ENCODE measurements at places on chromosomes 6 and 20. TPM values are rescaled to one million over a fixed set of nuclear protein-coding genes. Genes with fewer than 3 reads are reported as not detected.

- no peak for DNase-seq
- H3K36me3 ChIP-seq, result no peaks in the 10 kb centered on the region
- H3K4me1 ChIP-seq, result peaks cover 15% of the 10 kb centered on the region
- H3K27me3 ChIP-seq, result peaks cover 100% of the 10 kb centered on the region
- peak within 1 kb of the TSS; percentile 54 for H3K4me3 ChIP-seq
- H3K27ac ChIP-seq, result no peak within 1 kb of the TSS
Measured at GRCh38 chr20:46308258-46309157, at the start of gene CDH22. Gene CDH22 (minus strand): TSS chr20:46308498. CDS start chr20:46251294, 57,204 bp downstream.

DNA sequence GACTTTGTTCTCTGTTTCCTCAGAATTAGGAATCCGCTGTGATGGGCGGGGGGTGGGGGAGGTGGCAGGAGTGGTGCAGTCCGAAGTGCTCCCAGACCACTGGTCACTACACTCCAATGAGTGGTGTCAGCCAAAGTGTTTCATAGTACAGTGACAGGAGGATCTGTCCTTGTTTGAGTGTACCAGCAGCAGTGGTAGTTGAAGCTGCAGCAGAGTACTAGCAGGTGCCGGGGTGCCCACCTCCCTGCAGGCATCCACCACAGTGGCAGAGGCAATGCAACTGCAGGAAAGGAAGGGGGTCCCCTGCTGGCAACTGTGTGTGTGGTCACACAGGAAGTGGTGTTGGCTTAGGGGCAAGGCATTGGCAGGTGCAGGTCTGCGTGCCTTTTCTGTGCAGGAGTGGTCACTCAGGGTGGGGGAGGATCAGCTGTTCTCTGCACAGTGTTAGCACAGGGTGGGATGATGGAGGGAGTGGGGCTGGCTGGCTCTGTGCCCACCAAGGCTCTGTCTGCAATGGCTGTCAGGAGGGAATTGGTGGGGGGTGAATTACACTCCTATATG, 9.7 kb downstream of the HLA-DOB start:
- H3K27ac ChIP-seq, result no peak overlapping the region
- peaks cover 36% of the 10 kb centered on the region for H3K27me3 ChIP-seq
- H3K4me1 ChIP-seq, result no peaks in the 10 kb centered on the region
- no peak overlapping the region for H3K4me3 ChIP-seq
- H3K36me3 ChIP-seq, result no peaks in the 10 kb centered on the region

- no peaks in the 10 kb centered on the region for H3K27me3 ChIP-seq
- H3K4me3 ChIP-seq, result no peak overlapping the region
- DNase-seq, result no peak
- no peaks in the 10 kb centered on the region for H3K4me1 ChIP-seq
Measured at GRCh38 chr6:47938405-47938804, 156.6 kb downstream of the OPN5 start.

GRCh38 chr6:142568857-142569597, 267.2 kb downstream of the ADGRG6 start:
- no peak overlapping the region for H3K4me3 ChIP-seq
- no peak for DNase-seq
- no peak overlapping the region for H3K27ac ChIP-seq
- H3K4me1 ChIP-seq, result no peaks in the 10 kb centered on the region
- H3K36me3 ChIP-seq, result no peaks in the 10 kb centered on the region
- H3K27me3 ChIP-seq, result no peaks in the 10 kb centered on the region

- no peak for DNase-seq
- no peak overlapping the region for H3K27ac ChIP-seq
- H3K27me3 ChIP-seq, result no peaks in the 10 kb centered on the region
- no peaks in the 10 kb centered on the region for H3K4me1 ChIP-seq
- H3K36me3 ChIP-seq, result no peaks in the 10 kb centered on the region
- no peak overlapping the region for H3K4me3 ChIP-seq
Measured at GRCh38 chr6:14875481-14876063, 370.3 kb upstream of the JARID2 start.

- H3K4me3 ChIP-seq, result no peak overlapping the region
- no peak for DNase-seq
- no peaks in the 10 kb centered on the region for H3K36me3 ChIP-seq
- no peaks in the 10 kb centered on the region for H3K4me1 ChIP-seq
- no peak overlapping the region for H3K27ac ChIP-seq
Measured at GRCh38 chr6:115847671-115848070, 213.0 kb downstream of the FRK start.

- no peaks in the 10 kb centered on the region for H3K4me1 ChIP-seq
- DNase-seq, result no peak
- H3K4me3 ChIP-seq, result no peak overlapping the region
Measured at GRCh38 chr6:28695715-28696114, 170.0 kb downstream of the GPX5 start.

The SOX18 gene
- 1.8 TPM for total RNA-seq

The SIRPD gene
- total RNA-seq, result not detected

The DEF6 gene
- total RNA-seq, result 24.5 TPM

The PREX1 gene
- total RNA-seq, result 29.9 TPM

The MYBL2 gene
- total RNA-seq, result 1.5 TPM

The DOK5 gene
- 48.6 TPM for total RNA-seq

All from transverse colon (tissue), 4 donors.